ENCODE measurements at places on chromosomes 3 and 15.
A peak's percentile ranks its signal among the peaks of the same experiment; 100 is the strongest.

DNA sequence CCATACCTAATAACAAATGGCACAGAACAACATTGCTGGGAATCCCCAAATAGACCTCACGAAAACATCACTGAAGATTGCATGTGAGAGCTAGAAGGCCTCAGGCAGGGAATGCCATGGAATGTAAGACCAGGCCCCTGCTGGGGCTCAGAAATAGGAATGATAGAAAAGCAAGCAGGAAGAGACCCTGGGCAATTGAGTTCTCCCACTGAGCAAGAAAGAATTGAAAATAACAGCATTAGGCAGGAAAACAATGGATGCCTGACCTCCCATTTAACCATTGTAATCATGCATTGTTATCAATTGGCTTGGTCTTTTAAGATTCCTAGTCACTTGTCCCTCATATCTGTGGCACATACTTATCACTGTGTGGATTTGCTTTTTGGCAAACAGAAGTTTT, 581.6 kb downstream of the FHIT start:
- DNase-seq: no peak

DNA sequence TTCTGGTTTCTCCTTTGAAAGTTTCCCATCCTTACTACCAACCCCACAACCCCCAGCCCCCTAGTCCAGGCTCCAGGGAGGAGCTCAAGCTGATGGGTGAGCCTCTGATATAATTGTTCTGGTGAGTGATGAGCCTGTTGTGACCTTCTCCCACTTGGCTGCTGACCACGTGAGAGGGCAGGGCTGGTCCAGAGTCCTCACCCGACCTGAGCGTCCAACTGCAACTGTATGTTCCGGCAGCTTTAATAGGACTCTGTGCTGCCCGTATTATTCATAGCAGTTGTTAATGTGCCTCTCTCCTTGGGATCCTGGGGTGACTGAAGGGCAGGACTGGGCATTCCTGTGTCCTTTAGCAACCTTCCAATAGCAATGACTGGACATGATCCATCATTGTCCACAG, 56.2 kb downstream of the B3GNT5 start:
- no peak for DNase-seq

DNA sequence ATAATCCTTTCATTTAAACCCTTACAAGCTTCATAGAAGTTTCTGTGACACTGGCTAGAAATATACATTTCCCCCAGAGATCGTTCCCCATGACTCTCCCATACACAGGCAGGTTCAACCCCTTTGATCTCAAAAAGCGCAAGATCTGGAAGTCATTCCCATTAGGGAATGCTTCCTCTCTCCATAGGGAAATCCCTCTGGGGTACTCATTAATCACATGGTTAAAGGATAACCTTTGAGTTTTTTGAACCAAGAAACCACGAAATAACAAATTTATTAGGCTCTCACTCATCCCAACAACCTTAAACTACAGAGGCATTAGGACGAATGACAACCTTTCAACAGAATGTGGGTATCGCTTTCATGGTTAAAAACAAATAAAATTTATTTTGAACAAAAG, 211.9 kb upstream of the PRICKLE2 start:
- DNase-seq: no peak

DNA sequence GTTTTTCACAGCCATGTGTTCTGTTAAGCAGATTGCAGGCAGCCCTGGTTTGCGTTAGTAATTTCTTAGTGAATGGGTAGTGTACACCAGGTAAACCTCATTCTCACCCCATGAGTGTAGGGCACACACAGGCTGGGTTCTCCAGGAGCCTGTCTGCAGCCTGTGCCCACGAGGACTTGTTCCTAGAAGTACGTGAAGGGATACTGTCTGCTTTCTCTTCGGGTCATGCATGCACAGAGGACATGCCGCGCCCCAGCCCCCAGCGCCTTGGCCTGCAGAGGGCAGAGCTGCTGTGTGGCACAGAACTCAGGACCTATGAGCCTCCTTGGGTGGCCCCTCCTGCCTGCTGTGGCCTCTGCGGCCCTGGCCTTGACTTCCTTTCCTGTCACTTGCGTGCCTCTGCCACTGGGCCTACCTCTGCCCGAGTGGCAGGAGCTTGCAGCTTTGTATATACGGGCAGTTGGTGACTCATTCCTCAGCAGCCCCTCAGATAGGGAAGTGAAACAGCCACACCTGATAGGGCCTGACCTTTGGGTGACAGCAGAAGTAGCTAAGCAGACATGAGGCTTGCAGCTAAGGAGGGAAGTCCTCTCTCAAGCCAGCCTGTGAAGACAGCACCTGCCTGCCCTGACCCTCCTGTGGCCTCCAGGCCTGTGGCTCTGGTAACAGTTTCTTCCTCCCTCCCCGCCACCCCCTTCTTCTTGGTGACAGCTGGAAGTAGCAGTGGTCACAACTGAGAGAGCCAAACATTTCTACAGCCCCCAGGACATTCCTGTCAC, 19.5 kb downstream of the PPCDC start:
- peak; percentile 50 for DNase-seq

GRCh38 chr3:69065318-69065964, 13.3 kb upstream of the TMF1 start:
- DNase-seq: no peak

GRCh38 chr15:68543165-68544008, 35.4 kb upstream of the CORO2B start:
- DNase-seq: no peak

- DNase-seq: no peak
These were observed 65.7 kb upstream of the ALDH1L1 start for GRCh38 chr3:126245811-126246727.

- no peak for DNase-seq
These were observed 146.2 kb upstream of the ZBTB20 start for GRCh38 chr3:115293321-115293720.

All from stimulated activated CD8-positive, alpha-beta memory T cell treated with anti-CD3 and anti-CD28 coated beads, Interleukin-4, amount 100 ng/mL, for 1 hour (primary cell).